ENCODE measurements at places on chromosomes 4 and X. TPM values are rescaled to one million over a fixed set of nuclear protein-coding genes. Genes with fewer than 3 reads are reported as not detected.

GRCh38 chr4:94680176-94680862 lies 77.4 kb upstream of the BMPR1B start:
- H3K36me3 ChIP-seq = no peaks in the 10 kb centered on the region
- no peak overlapping the region for H3K27ac ChIP-seq
- no peaks in the 10 kb centered on the region for H3K4me1 ChIP-seq
- H3K27me3 ChIP-seq = peaks cover 8% of the 10 kb centered on the region
- no peak for DNase-seq
- H3K4me3 ChIP-seq = no peak overlapping the region

GRCh38 chr4:21366312-21366711 lies 582.3 kb downstream of the KCNIP4 start:
- no peak overlapping the region for H3K27ac ChIP-seq
- no peak overlapping the region for H3K4me3 ChIP-seq
- H3K4me1 ChIP-seq = no peaks in the 10 kb centered on the region
- no peaks in the 10 kb centered on the region for H3K36me3 ChIP-seq
- H3K27me3 ChIP-seq = no peaks in the 10 kb centered on the region

The NEK1 gene
- total RNA-seq = 10.7 TPM

DNA sequence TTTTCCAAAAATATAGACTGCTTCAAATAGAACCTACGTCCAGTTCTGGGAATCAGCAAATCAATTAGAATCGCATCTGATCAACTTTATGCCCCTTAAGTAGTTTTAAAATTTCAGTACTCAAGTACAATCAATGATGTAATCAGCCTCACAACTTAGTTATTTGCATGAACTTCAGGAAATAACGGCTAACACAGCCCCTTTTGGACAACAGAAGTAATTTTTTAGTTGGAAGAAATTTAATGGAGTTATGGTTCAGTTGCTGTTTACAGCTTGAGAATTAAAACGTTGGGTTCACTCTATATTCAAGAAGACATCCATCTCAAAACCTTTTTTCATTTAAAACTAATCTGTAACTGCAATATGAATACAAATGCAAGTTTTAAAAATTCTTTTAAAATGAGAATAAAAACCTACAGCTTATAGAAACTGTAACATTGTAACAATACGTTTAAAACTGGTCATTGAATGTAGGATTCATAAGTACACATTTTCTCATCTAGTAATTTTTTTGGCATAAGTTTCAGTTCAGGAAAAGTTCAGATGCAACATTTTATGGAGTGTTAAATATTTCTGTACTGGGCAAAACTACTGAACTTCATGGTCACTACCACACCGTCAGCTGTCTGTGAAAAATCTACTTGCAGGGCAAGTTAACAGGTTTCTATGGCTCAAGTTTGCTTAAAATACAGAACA lies 956 bp downstream of the TAPT1 start:
- H3K4me1 ChIP-seq = peaks cover 54% of the 10 kb centered on the region
- DNase-seq = no peak
- no peaks in the 10 kb centered on the region for H3K27me3 ChIP-seq
- H3K36me3 ChIP-seq = peaks cover 13% of the 10 kb centered on the region
- peak overlapping the region; percentile 87 for H3K27ac ChIP-seq

- no peaks in the 10 kb centered on the region for H3K27me3 ChIP-seq
- no peak overlapping the region for H3K4me3 ChIP-seq
- no peaks in the 10 kb centered on the region for H3K4me1 ChIP-seq
- H3K36me3 ChIP-seq = no peaks in the 10 kb centered on the region
Measured at GRCh38 chrX:28188526-28188925, 207.3 kb upstream of the DCAF8L1 start.

DNA sequence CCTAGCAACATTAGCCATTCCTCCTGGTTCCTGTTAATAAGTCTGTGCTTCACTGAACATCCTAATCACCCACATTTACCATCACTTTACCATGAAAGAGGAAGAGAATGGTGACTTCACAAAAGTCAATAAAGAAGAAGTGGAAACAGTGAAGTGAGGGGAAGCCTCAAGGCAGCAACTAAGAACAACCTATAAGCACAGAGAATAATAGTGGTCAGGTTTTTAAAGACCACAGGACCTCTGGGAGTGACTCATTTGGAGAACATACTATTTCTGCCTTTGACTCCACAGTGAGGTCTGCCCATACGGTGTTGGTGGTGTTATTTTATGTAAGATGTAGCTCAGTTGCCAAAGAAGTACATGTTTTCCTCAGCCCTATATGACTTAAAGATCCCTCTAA lies 86.0 kb upstream of the TET2 start:
- peak overlapping the region; percentile 82 for H3K27ac ChIP-seq
- H3K36me3 ChIP-seq = no peaks in the 10 kb centered on the region
- DNase-seq = peak; percentile 41
- peaks cover 2% of the 10 kb centered on the region for H3K27me3 ChIP-seq
- peaks cover 54% of the 10 kb centered on the region for H3K4me1 ChIP-seq

DNA sequence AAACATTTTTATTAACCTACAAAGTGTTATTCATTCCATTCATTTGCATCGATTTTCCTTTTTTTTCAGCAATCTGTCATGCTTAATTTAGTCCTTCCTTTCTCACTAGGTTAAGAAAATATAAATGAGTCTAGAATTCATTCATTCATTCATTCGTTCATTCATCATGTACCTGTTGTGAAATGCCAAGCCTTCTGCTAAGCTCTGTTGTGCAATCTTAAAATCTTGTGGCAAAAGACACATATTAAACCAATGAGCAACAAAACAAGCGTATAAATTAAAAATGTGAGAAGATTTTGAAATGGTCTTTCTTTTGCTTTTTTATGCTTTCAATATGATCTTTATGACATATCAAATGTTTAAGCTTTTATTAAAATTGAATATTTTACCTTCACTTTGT lies 88.6 kb upstream of the MAD2L1 start:
- H3K4me1 ChIP-seq = no peaks in the 10 kb centered on the region
- no peak overlapping the region for H3K27ac ChIP-seq
- no peaks in the 10 kb centered on the region for H3K27me3 ChIP-seq
- H3K36me3 ChIP-seq = no peaks in the 10 kb centered on the region
- H3K4me3 ChIP-seq = no peak overlapping the region

GRCh38 chrX:66756717-66757116 lies 117.8 kb upstream of the EDA2R start:
- no peaks in the 10 kb centered on the region for H3K36me3 ChIP-seq
- H3K4me3 ChIP-seq = no peak overlapping the region
- DNase-seq = no peak

DNA sequence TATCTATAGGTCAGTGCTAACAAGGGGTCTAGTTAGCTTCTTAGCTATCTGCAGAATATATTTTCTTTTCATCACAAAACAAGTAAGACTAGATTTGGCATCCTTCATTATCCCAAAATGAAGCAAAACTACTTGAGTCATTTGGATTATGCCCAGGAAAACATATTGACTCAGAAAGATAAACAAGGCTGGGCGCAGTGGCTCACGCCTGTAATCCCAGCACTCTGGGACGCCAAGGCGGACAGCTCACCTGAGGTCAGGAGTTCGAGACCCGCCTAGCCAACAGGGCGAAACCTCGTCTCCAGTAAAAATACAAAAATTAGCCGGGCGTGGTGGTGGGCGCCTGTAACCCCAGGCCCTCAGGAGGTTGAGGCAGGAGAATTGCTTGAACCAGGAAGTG lies 18.0 kb upstream of the MND1 start:
- no peaks in the 10 kb centered on the region for H3K27me3 ChIP-seq
- H3K4me1 ChIP-seq = no peaks in the 10 kb centered on the region
- no peaks in the 10 kb centered on the region for H3K36me3 ChIP-seq
- DNase-seq = no peak

DNA sequence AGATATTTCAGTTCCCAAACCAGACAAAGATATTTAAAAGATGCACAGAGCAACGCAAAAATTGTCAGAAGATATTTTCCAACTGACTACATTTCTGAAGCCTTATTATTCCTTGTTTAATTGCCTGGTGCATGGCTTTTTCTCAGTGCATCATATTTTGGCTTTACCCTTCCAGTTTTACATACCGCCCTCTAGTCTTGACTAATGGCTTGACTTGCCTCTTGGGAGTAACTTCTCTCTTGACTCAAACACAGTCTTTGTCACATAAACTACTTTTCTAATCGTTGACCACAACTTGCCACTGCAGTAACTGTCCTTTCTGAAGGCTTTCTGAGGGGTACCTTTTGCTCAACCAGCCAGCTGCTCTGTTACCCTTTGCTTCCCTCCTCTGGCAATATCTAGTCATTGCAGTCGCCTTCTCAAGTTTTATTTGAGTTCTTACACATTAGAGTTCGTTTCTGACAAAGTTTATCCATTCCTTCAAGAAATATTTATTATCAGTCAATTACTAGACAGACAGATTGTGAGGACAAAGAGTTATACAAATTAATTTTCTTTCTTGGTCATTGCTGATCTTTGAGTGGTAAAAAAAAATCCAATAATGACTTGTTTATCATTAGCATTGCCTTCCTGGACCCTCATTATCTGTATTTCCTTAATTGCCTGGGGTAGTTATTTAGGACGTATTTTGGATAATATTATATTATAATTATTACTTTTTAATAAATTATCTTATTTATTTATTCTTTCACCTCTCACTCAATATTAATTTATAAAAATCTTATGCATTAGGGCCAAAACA lies 506.9 kb upstream of the PCDH10 start:
- no peaks in the 10 kb centered on the region for H3K36me3 ChIP-seq
- no peaks in the 10 kb centered on the region for H3K4me1 ChIP-seq
- H3K27ac ChIP-seq = no peak overlapping the region
- no peak overlapping the region for H3K4me3 ChIP-seq
- no peaks in the 10 kb centered on the region for H3K27me3 ChIP-seq

DNA sequence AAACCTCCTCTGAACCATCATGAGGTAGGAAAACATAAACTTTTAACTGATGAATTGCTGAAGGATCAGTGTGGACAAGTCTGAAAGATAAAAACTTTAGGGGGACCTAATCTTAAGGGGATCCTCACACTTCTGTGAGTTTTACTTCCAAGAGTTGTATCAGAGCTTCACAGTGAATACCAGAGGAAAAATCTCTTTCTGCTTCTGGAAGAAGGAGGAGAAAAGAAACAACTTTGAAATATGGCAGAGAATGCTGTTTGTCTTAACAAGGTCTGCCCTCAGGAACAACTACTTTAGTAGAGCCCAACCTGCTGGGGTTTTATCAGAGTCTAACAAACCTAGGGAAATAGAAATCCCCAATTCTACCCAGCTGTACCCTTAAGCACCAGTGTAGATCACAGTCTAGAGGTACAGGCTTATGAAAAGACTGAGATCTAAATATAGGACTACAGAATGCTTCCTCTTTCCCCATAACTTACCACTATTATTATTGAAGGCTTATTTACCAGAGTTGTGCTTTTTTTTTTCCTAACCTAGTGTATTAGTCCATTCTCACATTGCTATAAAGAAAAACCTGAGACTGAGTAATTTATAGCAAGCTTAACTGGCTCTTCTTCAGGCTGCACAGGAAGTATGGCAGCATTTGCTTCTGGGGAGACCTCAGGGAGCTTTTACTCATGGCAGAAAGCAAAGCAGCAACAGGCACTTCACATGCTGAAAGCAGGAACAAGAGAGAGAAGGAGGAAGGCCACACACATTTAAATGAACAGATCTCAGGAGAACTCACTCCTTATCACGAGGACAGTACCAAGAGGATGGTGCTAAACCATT lies 167.9 kb downstream of the CAMK2D start:
- no peak overlapping the region for H3K4me3 ChIP-seq
- no peak for DNase-seq

The GRPEL1 gene
- 68.7 TPM for total RNA-seq

The CXCL5 gene
- not detected for total RNA-seq

DNA sequence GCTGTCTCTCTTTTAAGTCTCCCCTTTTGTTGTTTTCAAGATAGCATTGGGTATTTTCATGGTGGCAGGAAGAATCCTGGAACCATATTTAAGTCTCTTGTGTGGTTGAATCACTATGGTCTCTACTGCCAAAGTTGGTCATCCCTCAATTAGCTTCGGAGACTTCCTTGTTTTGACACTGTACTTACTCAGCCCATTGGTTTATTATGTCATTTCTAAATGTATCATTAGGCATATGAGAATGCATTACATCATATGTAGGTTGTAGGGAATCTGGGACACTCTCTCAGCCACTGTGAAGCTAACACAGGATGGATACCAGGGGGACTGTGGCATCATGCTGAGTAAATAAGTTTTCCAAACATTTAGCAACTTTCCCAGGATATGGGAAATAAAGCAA lies 211.8 kb downstream of the DTHD1 start:
- no peak overlapping the region for H3K4me3 ChIP-seq
- H3K4me1 ChIP-seq = no peaks in the 10 kb centered on the region
- no peaks in the 10 kb centered on the region for H3K36me3 ChIP-seq
- DNase-seq = no peak
- no peak overlapping the region for H3K27ac ChIP-seq

DNA sequence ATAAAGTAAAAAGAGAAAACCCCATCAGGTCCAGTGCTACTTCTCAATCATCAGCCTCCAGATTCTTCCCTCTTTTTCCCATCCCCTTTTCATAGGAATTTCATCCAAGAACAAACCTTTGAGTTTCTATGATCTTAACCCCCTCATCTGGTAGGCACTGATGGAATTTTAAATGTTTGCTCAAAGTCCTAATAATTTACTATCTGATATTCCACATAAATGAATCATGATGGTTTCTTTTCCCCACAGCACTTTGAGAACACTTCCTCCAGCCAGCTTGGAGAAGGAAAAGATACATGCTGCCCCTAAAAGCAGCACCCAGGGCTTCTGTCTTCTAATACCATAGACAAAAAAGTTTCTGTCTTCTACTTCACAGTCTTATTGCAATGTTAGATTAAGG lies 19.4 kb upstream of the KLHL8 start:
- H3K4me3 ChIP-seq = no peak overlapping the region
- DNase-seq = no peak
- H3K36me3 ChIP-seq = peaks cover 7% of the 10 kb centered on the region
- H3K27ac ChIP-seq = no peak overlapping the region

The MECP2 gene
- total RNA-seq = 50.8 TPM

DNA sequence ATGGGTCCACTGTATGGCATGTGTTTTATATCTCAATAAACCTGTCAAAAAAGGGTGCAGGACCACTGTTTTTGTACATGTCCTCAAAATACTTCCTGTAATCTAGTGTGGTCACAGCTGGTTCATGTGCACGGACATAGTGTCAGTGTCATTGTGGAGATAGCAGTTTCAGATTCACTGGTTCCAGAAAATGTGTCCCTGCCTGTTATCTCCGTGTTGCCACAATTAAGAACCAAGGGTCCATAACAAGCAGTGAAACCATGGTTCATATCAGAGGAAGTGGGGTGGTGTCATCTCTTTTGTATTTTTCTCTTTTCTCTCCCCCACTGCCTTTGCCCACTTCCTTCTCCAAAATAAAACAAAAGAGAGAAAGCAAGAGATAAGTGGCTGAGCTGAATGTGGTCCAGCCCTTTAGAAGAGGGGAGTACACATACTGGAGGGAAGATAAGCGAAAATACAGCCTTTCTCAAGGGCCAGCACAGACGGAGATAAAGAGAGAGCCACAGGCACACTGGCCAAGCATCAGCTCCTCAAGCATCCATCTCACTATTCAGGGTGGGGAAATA lies 51.2 kb downstream of the TBL1X start:
- no peak overlapping the region for H3K4me3 ChIP-seq
- H3K27ac ChIP-seq = no peak overlapping the region
- H3K4me1 ChIP-seq = peaks cover 24% of the 10 kb centered on the region
